NCI-H1092 (cell line): ENCODE measurements at places on chromosomes 12 and 14.

GRCh38 chr14:94010625-94011024 lies 13.5 kb downstream of the CCDC197 start:
- no peak for DNase-seq

DNA sequence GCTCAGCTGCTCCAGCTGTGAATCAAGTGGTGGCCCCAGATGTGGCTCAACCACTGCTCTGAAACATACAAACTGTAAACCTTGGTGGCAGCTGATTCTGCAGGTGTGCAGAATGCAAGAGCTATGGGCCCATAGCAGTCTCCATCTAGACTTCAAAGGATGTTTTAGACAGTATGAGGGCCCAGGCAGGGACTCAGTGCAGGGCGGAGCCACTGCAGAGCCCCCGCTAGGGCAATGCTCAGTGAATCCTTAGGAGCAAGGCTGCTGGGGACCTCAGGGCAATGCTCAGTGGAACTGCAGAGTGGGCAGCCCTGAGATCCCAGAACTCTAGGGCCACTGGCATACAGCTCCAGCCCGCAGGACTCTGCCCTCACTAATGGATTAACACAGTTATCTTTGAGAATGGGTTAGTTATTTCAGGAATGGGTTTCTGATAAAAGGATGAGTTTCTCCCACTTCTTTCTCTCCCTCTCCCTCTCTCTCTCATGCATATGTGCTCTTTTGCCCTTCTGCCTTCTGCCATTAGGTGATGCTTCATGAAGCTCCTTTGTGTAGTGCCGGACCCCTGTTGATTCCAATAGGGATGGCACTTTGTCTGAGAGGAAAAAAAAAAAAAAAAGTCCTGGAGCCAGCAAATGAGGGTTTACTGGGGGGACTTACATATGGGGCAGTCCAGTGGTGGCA lies 48.4 kb upstream of the JDP2 start:
- DNase-seq, result no peak

DNA sequence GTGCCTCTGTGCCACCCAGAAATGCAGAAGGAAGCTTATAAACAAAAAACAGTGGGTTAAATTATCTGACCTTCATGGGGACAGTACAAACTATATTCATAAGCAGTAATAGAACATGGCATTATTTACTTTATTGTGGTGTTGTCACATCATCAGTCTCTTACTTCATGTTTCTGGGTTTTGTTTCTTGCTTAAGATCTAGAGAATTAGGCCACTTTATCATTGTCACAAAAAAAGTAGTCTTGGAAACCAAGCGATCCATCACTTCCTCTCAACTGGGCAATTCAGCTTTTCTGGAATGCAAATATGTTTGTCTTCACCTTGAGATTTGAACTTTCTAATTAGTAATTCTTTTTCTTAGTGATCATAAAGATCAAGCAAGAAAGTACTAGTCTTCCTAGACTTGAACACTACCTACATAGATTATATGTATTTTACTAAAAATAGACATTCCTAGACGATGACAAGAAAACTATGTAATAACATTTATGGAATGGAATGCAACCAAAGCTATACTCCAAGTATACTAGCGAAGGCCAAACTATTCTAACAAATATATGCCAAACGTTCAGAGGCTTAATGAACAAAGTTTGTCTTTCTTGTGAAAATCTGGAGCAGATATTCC lies 363.4 kb downstream of the DAD1 start:
- DNase-seq, result no peak

- DNase-seq, result no peak
Measured at GRCh38 chr12:84294246-84294645, 618.4 kb downstream of the SLC6A15 start.
